ENCODE measurements at places on chromosomes 13 and 19. TPM values are rescaled to one million over a fixed set of nuclear protein-coding genes. Genes with fewer than 3 reads are reported as not detected.

The TPP2 gene
- total RNA-seq = 84.5 TPM

The CEACAM8 gene
- total RNA-seq = not detected

The SLC6A16 gene
- not detected for total RNA-seq

The NECTIN2 gene
- 273 TPM for total RNA-seq

The FFAR1 gene
- total RNA-seq = not detected

The PNMA8A gene
- 7.6 TPM for total RNA-seq

The KLF1 gene
- not detected for total RNA-seq

The IFNL3 gene
- total RNA-seq = not detected

- H3K4me1 ChIP-seq = peaks cover 25% of the 10 kb centered on the region
- H3K36me3 ChIP-seq = peaks cover 6% of the 10 kb centered on the region
- H3K4me3 ChIP-seq = no peak overlapping the region
- H3K27ac ChIP-seq = no peak overlapping the region
Observed at GRCh38 chr19:47707135-47707925, 5.9 kb upstream of the EHD2 start.

GRCh38 chr13:30496147-30496546, 30.4 kb upstream of the HMGB1 start:
- H3K36me3 ChIP-seq = no peaks in the 10 kb centered on the region
- H3K4me3 ChIP-seq = no peak overlapping the region
- H3K27me3 ChIP-seq = no peaks in the 10 kb centered on the region
- no peaks in the 10 kb centered on the region for H3K4me1 ChIP-seq
- H3K27ac ChIP-seq = no peak overlapping the region

DNA sequence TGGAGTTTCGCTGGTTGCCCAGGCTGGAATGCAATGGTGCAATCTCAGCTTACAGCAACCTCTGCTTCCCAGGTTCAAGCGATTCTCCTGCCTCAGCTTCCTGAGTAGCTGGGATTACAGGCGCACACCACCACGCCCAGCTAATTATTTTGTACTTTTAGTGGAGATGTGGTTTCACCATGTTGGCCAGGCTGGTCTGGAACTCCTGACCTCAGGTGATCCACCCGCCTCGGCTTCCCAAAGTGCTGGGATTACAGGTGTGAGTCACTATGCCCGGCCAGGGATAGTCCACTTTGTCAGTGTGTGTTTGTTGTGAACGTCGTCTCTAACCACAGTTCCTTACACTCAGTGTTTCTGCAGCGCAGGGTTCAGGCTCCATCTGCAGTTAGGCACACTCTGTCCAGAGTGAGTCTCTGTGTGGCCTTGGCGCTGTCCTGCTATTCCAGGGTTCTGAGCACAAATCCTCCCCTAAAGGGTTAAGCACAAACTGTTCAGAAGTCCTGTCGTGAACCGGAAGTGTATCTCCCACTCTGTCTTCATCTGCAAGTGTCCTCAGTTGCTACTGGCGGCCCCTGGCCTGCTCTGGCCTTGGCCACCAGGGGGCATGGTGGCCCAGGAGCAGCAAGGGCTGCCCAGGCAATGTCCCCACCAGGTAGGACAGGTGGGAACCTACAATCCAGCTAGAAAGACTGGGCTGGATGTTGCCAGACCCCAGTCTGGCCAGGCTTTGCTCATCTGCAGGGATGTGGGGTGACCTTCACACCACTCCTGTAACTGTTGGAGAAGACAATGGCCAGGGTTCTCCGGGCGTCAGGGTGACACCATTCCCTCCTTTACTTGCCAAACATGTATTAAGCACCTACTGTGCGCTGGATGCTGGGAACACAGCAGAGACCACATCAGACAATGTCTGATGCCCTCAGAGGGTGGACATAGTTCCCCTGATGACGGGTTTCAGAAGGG, 38.8 kb upstream of the GATAD2A start:
- DNase-seq = peak; percentile 64
- no peak overlapping the region for H3K27ac ChIP-seq
- no peak overlapping the region for H3K4me3 ChIP-seq

GRCh38 chr13:22693691-22694090, 487.1 kb upstream of the SGCG start:
- H3K27ac ChIP-seq = no peak overlapping the region
- H3K4me3 ChIP-seq = no peak overlapping the region
- H3K36me3 ChIP-seq = no peaks in the 10 kb centered on the region
- no peaks in the 10 kb centered on the region for H3K27me3 ChIP-seq
- DNase-seq = no peak
- H3K4me1 ChIP-seq = no peaks in the 10 kb centered on the region

DNA sequence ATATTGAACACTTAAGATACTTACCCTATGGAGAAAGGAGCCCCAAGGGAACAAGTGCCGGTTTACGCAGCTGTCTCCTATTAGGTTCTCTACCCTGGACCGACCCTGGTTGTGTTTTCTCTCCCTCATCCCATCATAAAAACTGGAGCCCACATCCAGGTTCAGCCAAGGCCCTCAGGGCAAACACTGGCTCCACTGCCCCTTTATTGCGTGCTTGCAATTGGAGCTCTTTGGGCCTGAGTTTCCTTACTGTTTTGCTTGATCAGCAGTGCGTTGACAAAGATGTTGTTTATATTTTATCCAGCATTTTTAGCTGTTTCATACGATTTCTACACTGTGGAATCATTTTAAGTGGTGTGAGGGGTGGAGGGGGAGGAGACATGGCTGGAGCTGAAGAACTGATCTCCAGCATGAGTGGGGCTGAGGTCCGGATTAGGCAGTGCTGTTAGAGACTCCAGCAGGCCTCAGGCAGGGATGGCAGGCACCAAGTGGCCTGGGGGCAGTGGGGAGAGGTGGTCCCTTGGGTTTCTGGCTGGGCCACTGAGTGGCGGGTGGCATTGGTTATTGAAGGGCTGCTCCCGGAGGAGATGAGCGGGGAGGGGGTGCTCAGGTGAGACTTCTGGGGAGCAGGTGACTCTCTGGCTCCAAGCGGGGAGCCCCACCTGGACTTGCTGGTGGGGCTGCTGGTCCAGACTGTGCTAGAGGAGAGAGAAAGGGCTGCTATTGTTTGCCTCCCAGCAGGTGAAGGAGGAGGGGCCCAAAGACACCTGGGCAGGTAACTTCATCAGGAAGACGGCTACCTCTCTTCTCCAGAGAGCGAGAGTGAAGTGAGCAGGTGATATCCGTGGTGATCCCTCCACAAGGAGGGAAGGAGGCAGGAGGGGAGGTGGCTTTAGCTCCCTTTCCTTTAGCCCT, 62.4 kb upstream of the RNF113B start:
- no peaks in the 10 kb centered on the region for H3K36me3 ChIP-seq
- H3K27ac ChIP-seq = no peak overlapping the region
- H3K4me3 ChIP-seq = no peak overlapping the region
- H3K27me3 ChIP-seq = no peaks in the 10 kb centered on the region

DNA sequence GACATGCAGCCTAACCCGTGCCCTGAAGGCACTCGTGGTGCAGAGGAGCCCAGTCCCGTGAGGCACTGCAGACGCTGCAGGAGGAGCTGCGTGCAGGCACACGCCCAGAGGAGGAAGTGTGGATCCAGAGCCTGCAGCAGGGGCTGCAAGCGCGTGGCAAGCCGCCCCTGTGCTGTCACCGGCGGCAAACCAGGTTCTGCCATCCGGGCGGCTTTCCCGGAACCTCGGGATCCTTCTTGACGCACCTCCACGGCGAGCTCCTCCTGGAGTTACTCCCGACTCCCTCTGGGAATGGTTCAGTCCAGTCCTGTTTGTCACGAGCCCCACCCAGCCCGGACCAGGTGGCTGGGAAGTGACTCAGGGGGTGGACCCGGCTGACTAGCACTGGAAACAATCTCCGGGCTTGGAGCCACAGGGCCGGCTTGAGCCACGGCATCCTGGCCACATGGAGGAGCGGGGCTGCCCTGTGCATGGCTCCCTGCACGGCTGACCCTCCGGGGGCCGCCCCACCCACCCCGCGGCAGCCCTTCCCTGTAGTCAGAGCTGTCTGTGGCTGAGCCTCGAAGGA, 10.2 kb downstream of the DPP9 start:
- no peak overlapping the region for H3K4me3 ChIP-seq
- no peaks in the 10 kb centered on the region for H3K27me3 ChIP-seq
- peak overlapping the region; percentile 48 for H3K27ac ChIP-seq
- H3K36me3 ChIP-seq = peaks cover 90% of the 10 kb centered on the region
- peak; percentile 95 for DNase-seq

DNA sequence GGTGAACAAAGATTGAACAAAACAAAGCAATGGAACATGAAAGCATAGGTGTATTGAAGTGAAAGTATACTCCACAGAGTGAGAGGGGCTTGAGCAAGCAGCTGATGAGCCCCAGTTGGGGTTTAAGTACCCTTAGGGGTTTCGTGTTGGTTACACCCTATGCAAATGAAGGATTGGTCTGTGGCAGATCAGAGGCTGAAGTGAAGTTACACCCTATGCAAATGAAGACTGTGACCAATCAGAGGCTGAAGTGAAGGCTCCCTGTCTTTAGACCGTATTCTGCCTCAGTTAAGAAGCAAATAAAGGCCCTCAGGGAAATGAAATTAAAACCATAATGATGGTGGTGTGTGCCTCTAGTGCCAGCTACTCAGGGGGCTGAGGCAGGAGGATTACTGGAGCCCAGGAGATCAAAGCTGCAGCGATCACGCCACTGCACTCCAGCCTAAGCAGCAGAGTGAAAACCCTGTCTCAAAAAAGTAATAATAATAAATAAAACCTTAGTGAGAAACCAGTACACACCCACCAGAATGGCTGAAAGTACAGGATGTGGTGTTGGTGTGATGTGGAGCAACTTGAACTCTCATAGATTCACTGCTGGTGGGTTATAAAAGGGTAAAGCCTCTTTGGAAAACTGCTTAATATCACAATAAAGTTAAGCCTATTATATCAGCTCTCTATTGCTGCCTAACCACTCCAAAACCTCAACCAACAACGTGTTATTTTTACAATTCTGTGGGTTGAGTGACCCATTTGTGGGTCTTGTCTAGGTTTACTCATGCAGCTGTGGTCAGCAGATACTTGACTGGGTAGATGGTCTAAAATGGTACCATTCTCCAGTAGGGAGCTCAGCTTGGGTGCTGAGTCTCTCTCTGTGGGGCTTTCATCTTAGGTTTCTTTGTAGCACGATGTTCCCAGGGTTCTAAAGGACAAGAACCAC, 12.8 kb upstream of the UPF3A start:
- H3K4me3 ChIP-seq = no peak overlapping the region
- H3K36me3 ChIP-seq = peaks cover 89% of the 10 kb centered on the region
- H3K27me3 ChIP-seq = no peaks in the 10 kb centered on the region
- H3K27ac ChIP-seq = no peak overlapping the region

GRCh38 chr19:35013820-35014754, 14.0 kb downstream of the GRAMD1A start:
- H3K27me3 ChIP-seq = no peaks in the 10 kb centered on the region
- no peak for DNase-seq
- H3K27ac ChIP-seq = no peak overlapping the region
- peaks cover 86% of the 10 kb centered on the region for H3K36me3 ChIP-seq
- H3K4me3 ChIP-seq = no peak overlapping the region

DNA sequence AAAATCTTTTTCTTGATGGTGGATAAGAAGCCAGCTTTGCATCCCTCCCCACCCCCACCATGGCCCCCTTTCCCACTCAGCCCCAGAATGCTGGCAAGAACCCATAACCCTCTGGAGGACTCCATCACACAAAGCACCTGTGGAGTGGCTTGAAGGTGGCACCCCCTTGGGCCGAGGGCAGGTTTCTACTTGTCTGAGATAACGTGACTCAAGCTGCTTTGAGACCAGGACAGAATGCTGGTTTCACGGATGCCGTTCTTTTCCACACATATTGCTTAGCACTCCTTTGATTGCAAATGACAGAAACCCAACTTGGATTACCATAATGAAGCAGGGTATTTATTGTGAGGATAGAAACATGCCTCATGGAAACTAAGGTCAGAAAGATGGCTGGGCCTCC, 82.2 kb downstream of the LACC1 start:
- H3K4me3 ChIP-seq = no peak overlapping the region
- no peak overlapping the region for H3K27ac ChIP-seq
- no peak for DNase-seq
- H3K27me3 ChIP-seq = no peaks in the 10 kb centered on the region
- H3K36me3 ChIP-seq = no peaks in the 10 kb centered on the region

- no peaks in the 10 kb centered on the region for H3K4me1 ChIP-seq
- no peaks in the 10 kb centered on the region for H3K27me3 ChIP-seq
- H3K4me3 ChIP-seq = no peak overlapping the region
- H3K27ac ChIP-seq = no peak overlapping the region
Observed at GRCh38 chr13:114148521-114148855, 16.1 kb upstream of the RASA3 start.

- H3K4me1 ChIP-seq = peaks cover 16% of the 10 kb centered on the region
- no peak overlapping the region for H3K4me3 ChIP-seq
- DNase-seq = no peak
Observed at GRCh38 chr19:5349041-5349440, 8.4 kb upstream of the PTPRS start.

DNA sequence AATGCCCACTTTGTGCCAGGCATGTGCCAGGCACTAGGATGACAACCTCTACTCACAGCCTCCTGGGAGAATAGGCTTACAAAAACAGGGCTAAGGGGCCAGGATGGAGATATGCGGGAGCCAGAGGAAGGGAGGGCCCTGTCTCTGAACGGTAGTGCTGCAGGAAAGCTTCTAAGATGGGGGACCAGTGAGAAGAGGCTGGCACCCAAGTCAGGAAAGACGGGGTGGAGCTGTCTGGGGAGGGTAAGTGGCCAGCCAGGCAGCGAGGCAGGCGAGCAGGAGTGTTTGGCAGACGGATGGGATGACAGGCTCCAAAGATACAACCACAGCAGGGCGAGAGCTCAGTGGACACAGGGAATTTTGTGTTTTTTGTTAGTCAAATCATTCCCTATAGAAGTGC, 44.7 kb upstream of the GPI start:
- no peaks in the 10 kb centered on the region for H3K27me3 ChIP-seq
- DNase-seq = no peak
- H3K36me3 ChIP-seq = peaks cover 40% of the 10 kb centered on the region
- no peak overlapping the region for H3K27ac ChIP-seq

DNA sequence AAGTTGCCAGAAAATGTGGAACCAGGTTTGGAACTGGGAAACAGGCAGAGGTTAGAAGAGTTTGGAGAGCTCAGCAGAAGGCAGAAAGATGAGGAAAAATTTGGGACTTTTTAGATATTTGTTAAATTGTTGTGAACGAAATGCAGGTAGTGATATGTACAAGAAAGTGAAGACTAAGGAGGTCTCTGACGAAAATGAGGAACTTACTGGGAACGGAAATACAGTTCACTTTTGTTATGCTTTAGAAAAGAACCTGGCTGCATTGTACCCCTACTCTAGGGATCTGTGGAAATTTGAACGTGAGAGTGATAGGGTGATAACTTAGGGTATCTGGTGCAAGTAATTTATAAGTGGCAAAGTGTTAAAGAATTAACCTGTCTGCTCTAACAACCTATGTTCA, 632.4 kb downstream of the SLITRK5 start:
- H3K27me3 ChIP-seq = no peaks in the 10 kb centered on the region
- no peak overlapping the region for H3K27ac ChIP-seq
- no peak overlapping the region for H3K4me3 ChIP-seq
- H3K4me1 ChIP-seq = no peaks in the 10 kb centered on the region
- H3K36me3 ChIP-seq = no peaks in the 10 kb centered on the region

GRCh38 chr19:58350001-58350861, 3.1 kb downstream of the A1BG start:
- no peak overlapping the region for H3K4me3 ChIP-seq
- no peaks in the 10 kb centered on the region for H3K27me3 ChIP-seq
- peaks cover 14% of the 10 kb centered on the region for H3K4me1 ChIP-seq
- no peak overlapping the region for H3K27ac ChIP-seq
- no peak for DNase-seq

- DNase-seq = no peak
- H3K36me3 ChIP-seq = peaks cover 23% of the 10 kb centered on the region
- no peak overlapping the region for H3K4me3 ChIP-seq
- no peak overlapping the region for H3K27ac ChIP-seq
Observed at GRCh38 chr19:45098521-45099466, 5.8 kb downstream of the PPP1R37 start.
